ENCODE measurements at places on chromosomes 13 and 19. TPM values are rescaled to one million over a fixed set of nuclear protein-coding genes. Genes with fewer than 3 reads are reported as not detected.

The FUT1 gene
- total RNA-seq = 0.28 TPM

The AP1M2 gene
- not detected for total RNA-seq

The TGFBR3L gene
- total RNA-seq = 4.2 TPM

The JAK3 gene
- 233 TPM for total RNA-seq

The FXYD3 gene
- total RNA-seq = not detected

The HSH2D gene
- 101 TPM for total RNA-seq

The CNN2 gene
- total RNA-seq = 513 TPM

The RUBCNL gene
- not detected for total RNA-seq

The ENOX1 gene
- 0.38 TPM for total RNA-seq

The ADGRE3 gene
- not detected for total RNA-seq

The BSG gene
- 255 TPM for total RNA-seq

The ZNF497 gene
- 1.1 TPM for total RNA-seq

The GET3 gene
- 62.9 TPM for total RNA-seq

The LILRA2 gene
- not detected for total RNA-seq

The PSG1 gene
- not detected for total RNA-seq

The GRIN2D gene
- 0.18 TPM for total RNA-seq

The SPTBN4 gene
- total RNA-seq = 1.3 TPM

The ZNF772 gene
- 8.8 TPM for total RNA-seq

The AKT1S1 gene
- 20.2 TPM for total RNA-seq

The KBTBD7 gene
- 8.4 TPM for total RNA-seq

The ANGPTL8 gene
- not detected for total RNA-seq

The DHDH gene
- 1.6 TPM for total RNA-seq

The RGCC gene
- total RNA-seq = 58.0 TPM

Data from activated CD4-positive, alpha-beta memory T cell treated with anti-CD3 and anti-CD28 coated beads, Interleukin-2, amount 10 ng/mL, durations not matched to agents 7 days and 5 days (primary cell).